ENCODE measurements at places on chromosomes 7 and 10.

DNA sequence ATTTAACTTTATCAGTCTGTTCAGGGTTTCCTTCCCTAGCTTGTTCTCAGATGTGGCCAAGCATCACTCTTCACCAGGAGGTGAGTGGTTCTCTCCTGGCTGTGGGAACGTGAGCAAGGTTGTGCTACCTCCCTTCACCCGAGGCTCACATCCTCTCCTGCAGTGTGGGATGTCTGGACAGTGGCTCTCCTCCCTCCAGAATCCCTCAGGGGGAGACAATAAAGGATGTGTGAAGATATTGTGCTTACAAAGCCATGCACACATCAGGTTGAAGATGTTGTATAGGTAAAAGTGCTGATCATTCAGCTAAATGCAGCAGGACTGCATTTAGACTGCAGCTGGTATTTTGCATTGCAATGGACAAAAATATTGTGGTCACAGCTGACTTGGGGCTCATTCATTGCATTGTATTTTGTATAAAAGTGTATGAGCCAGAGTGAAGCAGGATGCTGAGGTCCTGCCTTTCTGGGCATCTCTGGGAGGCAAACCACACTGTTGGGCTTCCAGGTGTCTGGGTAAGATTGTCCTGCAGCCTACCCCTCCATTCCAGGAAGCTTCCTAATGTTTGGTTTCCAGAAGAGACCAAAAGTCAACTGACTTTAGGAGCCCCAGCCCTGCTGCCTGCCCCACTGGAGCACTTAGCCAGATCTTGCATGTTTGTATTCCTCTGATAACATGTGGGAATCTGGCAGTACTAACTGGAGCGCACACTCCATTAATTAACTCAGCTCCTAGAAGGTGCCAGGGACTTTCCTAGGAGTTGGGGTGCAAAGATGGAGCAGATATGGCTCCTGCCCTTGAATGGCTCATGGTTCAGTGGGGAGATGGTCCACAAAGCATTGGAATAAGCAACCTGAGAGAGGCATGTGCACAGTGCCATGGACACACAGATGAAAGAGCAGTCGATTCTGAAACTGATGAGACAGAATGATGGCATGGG lies 292.5 kb upstream of the ZNF32 start:
- no peak for DNase-seq

DNA sequence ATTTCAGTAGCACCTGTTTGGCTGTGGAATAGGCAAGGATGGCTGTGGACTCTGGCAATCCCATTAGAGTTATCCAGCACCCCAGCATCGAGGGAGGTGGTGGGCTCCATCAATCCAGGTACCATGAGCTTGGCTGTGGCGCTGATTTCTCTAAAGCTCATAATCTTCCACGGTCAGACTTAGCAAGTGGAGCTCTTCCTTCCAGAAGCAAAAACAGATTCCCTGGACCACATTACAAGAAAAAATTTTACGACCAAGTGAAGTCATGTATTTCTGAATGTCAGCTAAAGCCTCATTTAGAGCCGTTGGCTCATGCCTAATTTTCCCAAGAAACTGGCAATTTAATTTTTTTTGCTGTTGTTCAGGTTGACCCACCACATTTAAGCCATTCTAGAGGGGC lies 135.1 kb downstream of the CELF2 start:
- no peak for DNase-seq

DNA sequence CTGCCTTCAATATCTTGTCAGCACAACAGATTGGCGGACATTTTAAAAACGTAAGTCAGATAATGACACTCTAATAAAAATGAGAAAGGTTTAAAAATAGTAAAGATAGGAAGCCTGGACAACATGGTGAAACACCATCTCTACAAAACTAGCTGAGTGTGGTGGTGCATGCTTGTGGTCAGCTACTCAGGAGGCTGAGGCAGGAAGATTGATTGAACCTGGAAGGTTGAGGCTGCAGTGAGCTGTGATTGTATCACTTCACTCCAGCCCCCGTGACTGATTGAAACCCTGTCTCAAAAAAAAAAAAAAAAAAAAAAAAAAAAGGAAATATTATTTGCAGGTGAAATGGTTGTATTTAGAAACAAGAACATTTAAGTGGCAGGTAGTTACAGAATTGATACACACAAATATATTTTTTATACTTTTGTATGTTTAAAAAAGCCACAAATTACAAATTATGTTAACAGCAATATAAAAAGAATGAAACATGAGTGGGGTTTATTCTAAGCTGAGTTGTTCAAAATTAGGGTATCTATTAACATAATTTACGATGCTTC lies 141.9 kb downstream of the ADK start:
- DNase-seq = no peak

DNA sequence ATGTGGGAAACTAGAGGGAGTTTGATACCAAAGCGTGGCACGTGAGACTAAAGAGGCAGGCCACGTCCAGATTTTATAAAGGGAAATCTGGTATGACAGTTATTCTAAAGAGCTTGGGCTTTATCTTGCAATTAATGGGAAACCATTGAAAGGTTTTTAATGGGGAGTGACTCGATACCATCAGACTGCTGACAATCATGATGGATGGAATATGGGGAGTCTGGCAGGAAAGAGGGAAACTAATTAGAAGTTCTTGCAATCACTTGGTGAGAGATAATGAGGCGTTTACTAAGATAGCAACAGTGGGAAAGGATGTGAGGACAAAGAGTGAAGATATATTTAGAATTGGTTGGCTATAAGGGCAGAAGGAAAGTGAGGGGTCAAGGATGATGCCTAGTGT lies 94.0 kb downstream of the MBL2 start:
- no peak for DNase-seq

All from stimulated activated CD4-positive, alpha-beta T cell treated with anti-CD3 and anti-CD28 coated beads, TNF-alpha, amount 100 ng/mL, for 4 hours (primary cell).